ENCODE measurements at places on chromosomes 2 and 18.

DNA sequence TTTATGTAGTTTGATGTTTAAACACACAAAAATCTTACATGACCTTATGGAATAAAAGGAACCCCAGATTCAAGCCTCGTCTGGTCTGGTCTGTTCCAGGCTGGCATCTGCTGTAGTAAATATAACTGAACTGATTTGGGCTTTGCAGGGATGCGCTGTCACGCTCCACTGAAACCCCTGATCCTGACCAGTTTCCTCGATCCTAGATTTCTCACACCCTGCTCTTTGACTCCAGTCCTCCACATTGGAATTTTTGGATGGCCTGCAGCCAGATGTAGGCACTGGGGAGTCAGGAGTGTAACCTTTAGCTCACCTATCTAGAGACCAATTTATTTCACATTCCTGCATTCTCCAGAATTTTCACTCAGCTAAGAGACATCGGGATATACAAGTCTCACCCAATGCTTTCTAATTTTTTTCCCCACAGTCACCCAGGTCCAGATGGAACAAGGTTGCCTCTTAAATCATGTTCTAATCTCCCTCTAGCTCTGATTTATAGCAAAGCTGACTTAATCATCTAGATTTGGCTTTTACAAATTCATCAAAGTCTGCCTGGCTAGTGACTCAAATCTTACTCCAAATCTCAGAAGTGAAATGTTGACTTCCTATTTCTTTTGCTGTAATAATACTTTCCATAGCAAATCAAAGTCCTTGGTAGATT, 219.6 kb downstream of the CD226 start:
- no peak for DNase-seq

DNA sequence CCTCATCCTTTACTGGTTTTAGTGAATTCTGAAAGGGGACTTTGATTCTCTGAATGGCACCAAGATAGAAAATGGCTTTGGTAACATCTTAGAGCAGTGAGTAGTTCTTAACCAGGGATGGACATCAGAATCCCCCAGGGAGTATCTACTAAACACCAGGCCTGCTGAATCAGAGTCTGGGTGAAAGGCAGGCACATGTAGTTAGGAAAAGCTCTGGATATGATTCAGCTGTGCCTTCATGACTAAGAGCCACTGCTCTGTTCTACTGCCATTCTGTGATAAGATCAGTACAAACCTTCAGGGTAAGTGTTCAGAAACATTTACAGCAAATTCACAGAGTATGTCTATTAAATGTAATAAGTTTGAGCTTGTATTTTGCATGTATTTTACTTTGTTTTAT, 46.2 kb upstream of the B3GNT2 start:
- no peak for DNase-seq

GRCh38 chr2:209277444-209277843, 146.4 kb upstream of the MAP2 start:
- DNase-seq: no peak

GRCh38 chr18:25518716-25519053, 166.7 kb upstream of the ZNF521 start:
- no peak for DNase-seq

DNA sequence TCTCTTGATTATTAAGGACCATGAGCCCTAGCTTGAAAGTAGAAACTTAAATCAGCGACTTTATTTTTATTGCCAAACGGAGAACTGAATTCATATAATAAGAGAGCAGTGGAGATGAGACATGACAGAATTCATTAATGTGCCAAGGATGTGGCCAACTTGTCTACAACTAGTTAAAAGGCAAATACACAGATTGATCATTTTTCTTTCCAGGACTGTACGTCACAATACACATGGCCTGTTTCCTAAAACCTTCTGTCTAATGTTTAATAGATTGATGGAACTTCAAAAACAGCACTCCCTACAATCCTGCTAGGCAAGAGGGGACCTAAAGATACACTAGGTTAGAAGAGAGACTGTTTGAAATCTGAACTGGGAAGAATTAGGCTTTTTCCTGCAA, 647.8 kb downstream of the SATB2 start:
- no peak for DNase-seq

DNA sequence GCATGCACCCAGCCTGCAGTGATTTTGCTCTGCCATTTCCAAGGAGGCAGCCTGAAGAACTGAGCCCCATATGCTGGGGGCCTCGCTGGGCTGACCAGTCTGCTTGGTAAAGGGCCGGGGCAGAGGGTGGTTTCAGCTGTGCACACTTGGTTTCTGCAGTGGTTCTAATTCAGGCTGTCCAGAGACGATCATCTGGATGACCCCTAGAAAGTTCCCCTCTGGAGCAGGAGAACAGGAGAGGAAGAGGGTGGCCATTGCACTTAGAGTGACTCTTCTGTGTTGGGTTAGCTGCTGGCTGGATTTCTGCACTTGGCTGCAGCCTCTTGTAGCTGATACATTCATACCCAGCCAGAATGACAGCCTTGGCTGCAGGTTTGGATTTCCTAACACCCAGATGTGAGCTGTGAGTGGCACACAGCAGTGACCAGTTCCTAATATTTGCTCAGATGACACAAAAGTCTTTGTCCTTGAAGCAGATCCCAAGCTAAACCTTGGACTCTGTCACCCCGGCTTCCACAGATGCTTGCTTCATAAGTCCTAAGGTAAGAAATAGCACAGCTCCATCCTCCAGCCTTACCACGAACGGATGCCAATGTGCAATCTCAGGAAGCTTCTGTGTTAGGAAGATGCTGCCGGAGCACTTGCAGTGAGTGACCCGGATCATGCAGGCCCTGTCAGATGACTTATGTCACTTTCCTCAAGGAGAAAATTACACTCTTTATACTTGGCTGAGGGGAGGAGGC, 105.6 kb downstream of the HNRNPLL start:
- no peak for DNase-seq

- DNase-seq: no peak
Measured at GRCh38 chr18:64180617-64181016, 31.7 kb upstream of the LINC00305 start.

DNA sequence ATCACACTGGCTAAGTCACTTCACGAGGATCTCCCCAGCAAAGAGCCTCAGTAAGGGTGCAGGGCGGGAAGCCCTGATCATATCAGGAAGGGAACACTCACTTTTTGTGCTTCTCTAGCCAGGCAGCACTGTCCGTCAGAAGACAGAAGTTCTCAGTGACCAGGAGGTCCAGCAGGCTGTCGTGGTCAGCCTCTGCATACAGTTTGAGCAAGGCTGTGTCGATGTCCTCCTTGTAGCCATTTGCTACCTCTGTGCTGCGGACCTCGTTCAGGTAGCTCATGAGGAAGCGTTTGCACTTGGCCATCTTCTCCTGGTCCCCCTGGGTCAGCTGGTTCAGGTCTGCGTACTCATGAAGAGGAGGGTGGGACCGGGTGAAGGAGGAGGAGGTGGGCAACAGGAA, 38.7 kb downstream of the GPR45 start:
- no peak for DNase-seq

GRCh38 chr2:144241801-144242200, 278.1 kb downstream of the ZEB2 start:
- DNase-seq: no peak

DNA sequence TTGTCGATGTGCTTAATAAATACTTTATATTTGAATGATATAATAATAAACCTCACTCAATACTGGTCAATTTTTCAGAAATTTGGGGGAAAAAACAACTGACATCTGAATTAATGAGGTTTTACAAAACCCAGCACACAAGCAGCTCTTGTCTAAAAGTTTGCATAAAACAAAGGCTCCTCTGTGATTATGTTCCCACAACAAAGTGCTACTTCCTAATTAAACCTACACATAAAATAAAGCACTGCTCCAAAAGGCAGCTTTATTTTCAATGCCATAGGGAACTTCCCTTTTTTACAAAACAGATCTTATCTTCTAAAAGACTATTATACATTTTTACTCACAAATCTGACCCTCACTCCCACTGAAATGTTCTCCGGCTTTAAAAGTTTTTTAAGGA, 47.1 kb downstream of the LAMA1 start:
- no peak for DNase-seq

- no peak for DNase-seq
Measured at GRCh38 chr18:55318951-55319441, 269.0 kb downstream of the TCF4 start.

- no peak for DNase-seq
Measured at GRCh38 chr18:5851998-5852397, 43.3 kb downstream of the TMEM200C start.

GRCh38 chr2:233449081-233449901, 95.0 kb downstream of the DGKD start:
- DNase-seq: no peak

DNA sequence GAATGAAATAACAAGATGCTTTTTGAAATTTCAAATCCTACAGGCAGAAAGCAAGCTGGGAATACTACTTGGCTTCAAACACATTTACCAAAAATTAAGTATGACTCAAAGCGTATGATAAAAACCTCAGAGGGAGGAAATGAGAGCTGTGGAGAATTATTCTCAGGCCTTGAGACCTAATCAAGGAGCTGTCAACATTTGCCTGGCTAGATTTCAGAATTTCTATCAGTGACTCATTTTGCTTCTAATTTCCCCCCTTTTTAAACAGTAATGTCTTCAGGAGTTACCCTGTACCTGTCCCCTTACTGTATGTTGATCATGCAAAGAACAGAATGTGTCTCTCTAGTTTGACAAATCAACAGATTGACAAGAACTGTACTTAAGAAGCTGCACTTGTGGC, 1324.5 kb upstream of the DDX18 start:
- DNase-seq: no peak

Data from CD4-positive, alpha-beta T cell treated with Interleukin-4 for 4 hours (primary cell).